CD4-positive, alpha-beta T cell treated with Interleukin-6 for 4 hours (primary cell): ENCODE measurements at places on chromosomes 16 and 17.

GRCh38 chr16:86019446-86020047, 120.6 kb downstream of the IRF8 start:
- DNase-seq, result no peak

DNA sequence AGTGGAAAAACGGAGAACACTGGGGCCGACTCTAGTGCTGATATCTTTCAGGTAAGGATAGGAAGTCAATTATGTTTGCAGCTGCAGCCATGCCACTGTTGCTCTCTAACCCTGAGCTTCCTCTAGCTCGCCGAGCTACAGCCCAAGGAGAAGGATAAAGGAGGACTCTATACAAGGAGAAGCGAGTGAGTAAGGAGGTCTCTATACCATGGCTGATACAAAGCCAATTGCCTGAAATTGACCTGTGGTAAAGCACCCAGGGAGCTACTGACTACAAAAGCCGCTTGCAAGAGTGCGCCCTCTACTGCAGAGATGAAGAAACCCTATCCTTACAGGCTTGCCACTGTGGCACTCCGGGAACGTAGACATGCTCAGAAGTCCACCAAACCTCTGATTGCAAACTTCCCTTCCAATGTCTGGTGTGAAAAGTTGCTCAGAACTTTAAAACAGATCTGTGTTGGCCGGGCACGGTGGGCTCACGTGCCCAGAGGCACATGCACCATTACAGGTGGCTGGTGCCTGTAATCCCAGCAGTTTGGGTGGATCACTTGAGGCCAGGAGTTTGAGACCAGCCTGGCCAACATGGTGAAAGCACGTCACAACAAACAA, 10.8 kb upstream of the SLC46A1 start:
- DNase-seq, result peak; percentile 65

- DNase-seq, result no peak
Observed at GRCh38 chr16:7284780-7285179, 47.9 kb upstream of the RBFOX1 start.

DNA sequence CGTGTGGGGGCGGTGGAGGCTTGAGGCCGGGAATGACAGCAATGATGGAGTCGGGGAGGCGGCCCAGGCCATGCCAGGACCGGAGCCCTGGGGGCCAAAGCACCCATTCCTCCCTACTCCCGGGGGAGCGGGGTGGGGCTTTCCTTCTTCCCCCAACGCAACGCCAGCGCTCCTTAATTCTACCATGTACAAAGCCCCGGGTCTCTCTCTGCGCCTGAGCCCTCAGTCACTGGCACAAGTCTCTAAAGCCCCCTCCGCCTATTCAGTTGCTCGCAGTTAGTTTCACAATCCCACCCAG, 245 bp upstream of the RNF227 start:
- DNase-seq, result no peak
